Stimulated activated CD4-positive, alpha-beta T cell treated with anti-CD3 and anti-CD28 coated beads, Interleukin-1b, Interleukin-23, amount 100 ng/mL, for 4 hours (primary cell): ENCODE measurements at places on chromosomes 11 and 22.

DNA sequence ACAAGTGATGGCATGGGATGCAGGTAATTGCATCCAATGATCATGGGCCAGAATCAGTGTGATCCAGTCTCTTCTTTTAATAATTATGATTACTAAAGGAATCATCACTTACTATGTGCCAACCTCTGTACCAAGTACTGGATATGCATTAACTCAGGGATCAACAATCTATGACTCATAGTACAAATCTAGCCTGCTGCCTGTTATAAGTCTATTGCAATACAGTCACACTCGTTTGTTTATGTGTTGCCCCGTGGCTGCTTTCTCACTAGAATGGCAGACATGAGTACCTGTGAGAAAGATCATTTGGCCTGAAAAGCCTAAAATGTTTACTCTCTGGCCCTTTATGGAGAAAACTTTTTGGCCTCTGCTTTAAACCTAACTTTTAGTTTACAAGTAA lies 45.0 kb downstream of the OR6Q1 start:
- no peak for DNase-seq

GRCh38 chr11:7967826-7968225 lies 2.6 kb upstream of the NLRP10 start:
- DNase-seq: no peak

GRCh38 chr22:48228468-48228867 lies 1466.0 kb downstream of the TBC1D22A start:
- DNase-seq: no peak

DNA sequence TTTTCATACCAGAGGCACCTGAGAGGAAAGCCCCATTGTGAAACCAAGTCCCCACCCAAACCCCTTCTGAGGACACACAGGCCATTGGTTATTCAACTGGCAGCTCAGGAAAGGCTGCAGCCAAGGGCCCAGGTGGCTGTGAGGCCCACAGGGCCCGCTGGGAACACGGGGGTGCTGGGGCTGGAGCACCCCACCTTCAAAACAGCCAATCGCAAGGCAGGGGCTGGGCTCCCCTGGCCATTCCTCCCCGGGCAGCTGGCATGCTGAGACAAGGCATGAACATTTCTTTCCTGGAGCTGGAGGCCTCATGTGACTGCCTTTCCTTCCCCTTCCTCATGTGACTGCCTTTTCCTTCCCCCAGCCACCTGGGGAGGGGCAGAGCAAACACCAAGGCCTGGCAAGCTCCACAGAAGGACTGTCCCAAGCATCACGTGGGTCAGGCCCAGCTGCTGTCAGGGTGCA lies 76.9 kb downstream of the PIWIL3 start:
- DNase-seq: no peak

DNA sequence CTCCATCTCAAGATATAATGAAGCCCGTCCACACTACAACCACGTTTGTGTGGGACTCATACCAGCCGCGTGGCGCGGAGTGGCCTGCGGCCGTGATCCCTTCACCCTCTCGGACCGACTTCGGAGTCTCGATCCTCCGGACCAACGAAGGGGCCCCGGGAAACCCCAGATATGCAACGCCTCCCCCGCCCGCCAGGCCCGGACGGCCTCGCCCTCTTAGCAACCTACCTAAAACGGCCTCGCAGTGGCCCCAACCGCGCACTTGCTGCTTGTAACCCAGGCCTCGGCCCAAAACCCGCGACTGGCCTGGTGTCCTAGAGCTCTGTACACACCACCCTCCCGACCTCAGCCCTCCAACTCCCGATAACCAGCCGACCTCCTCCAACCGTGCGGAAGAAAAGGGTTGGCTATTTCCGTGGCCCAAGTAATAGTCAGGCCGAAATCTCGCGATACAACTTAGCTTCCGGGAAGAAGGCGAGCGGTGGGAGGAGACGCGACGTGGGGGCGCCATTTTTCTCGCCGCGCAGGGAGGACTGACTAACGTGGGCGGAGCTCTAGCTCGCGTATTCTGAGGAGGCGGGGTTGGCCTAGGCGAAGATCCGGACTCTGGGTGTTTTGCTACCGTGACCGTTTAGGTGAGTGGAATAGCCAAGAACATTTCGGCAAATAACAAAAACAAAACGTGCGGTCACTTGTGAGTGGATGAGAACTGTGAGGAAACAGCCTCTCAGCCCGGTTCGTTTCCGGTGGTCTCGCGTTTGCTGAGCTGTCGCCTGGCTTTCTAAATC lies at the start of the genes C11orf54 and TAF1D:
TSS of gene C11orf54 (plus strand) at position 579 of the 788 bp plus-strand sequence. CDS start 5,722 bp downstream, outside the sequence.
TSS of gene TAF1D (minus strand) at position 402 of the 788 bp plus-strand sequence. CDS start 2,191 bp downstream, outside the sequence.
- peak; percentile 95 for DNase-seq

- DNase-seq: no peak
Observed at GRCh38 chr11:75472081-75472732, 39.2 kb upstream of the KLHL35 start.

- DNase-seq: no peak
Observed at GRCh38 chr11:91776655-91777054, 448.0 kb upstream of the FAT3 start.

DNA sequence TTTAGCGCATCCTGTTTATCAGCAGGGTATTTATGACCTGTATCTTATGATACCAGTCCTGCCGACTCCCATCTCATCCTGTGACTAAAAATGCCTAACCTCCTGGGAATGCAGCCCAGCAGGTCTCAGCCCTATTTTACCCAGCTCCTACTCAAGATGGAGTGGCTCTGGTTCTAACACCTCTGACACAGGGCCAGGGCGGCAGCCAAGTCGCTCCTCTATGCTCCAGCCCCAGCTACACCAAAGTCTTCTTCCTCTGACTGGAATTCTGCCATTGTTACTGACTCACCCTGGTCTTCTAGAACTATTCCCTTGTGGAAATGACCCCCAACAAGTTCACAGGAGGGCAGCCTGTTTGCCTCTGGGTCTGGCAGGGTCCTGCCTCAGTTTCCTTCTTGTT lies 7.9 kb upstream of the C1QTNF6 start:
- no peak for DNase-seq

GRCh38 chr22:32997295-32997694 lies 60.9 kb downstream of the SYN3 start:
- no peak for DNase-seq

GRCh38 chr11:128400382-128401203 lies 186.8 kb downstream of the ETS1 start:
- DNase-seq: no peak

DNA sequence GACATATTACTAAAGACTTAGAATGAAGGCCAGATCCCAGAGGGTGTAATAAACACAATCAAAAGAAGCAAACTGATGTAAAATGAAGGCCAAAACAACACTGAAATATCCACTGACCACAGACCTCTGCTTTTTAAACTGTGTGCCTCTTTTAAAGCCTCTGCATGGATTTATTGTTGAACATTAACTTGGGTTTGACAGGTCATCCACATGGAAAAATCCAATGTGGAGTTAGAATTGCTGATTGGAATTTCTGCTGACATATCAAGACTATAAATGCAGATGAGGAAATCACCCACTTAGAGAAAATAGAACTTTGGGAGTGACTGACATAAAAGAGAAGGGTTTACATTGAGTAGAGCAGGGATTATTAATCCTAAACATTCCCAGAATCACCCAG lies 853.9 kb upstream of the RAG2 start:
- no peak for DNase-seq

- no peak for DNase-seq
Observed at GRCh38 chr11:12721816-12722604, 47.8 kb downstream of the TEAD1 start.

DNA sequence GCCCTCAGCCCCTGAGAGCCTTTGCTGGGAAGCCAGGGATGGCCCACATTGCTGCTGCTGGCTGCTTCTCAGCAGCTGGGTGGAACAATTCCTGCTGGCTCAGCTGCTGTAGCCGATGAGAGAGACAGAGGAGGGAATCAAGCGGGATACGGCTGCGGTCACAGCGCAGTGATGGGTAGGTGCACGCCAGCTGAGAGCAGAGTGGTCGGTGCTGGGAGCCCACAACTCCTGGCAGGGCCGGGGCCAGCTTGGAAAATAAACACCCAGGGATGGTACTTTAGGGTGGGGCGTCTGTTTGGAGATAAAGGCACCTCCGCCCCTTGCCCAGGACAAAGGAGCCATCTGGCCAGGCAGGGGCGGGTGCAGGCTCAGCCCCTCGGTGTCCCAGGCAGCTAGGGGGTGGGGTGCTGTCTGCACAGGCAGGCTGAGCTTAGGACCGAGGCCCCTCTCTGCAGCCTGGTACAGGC lies 480.5 kb downstream of the MIAT start:
- DNase-seq: no peak

DNA sequence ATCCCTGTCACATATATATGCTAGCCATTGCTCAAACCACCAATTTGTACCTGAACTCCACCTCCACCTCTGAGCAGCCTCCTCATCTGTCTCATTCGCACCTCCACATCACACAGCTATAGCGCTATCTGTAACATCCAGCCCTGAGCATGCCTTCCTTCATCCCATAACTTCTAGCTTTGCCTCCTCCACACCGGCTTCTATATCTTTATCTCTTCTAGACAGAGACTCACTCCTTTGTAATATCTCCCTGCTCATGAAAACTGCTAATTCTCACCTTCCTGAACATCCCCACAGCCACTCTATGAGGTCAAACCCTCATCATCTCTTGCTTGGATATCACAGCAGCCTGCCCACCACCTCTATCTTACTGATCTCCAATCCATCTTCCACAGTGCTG lies 5.9 kb downstream of the SIAE start:
- no peak for DNase-seq

- no peak for DNase-seq
Observed at GRCh38 chr11:125428486-125429173, 67.4 kb downstream of the FEZ1 start.
